ENCODE measurements at places on chromosomes 3 and 15. TPM values are rescaled to one million over a fixed set of nuclear protein-coding genes. Genes with fewer than 3 reads are reported as not detected.

The IFRD2 gene
- 47.1 TPM for total RNA-seq

The DENND6A gene
- total RNA-seq = 22.7 TPM

The KCNMB2 gene
- total RNA-seq = not detected

The IL5RA gene
- not detected for total RNA-seq

The KBTBD13 gene
- total RNA-seq = not detected

The FETUB gene
- not detected for total RNA-seq

The MYH15 gene
- total RNA-seq = 0.18 TPM

The ZMAT3 gene
- 29.0 TPM for total RNA-seq

The MGA gene
- 11.6 TPM for total RNA-seq

The ATP13A5 gene
- total RNA-seq = not detected

The APBA2 gene
- 11.0 TPM for total RNA-seq

The PTH1R gene
- total RNA-seq = 13.5 TPM

The HRG gene
- not detected for total RNA-seq

The SUSD5 gene
- 4.2 TPM for total RNA-seq

The ECE2 gene
- not detected for total RNA-seq

The GATM gene
- total RNA-seq = not detected

The TAGLN3 gene
- not detected for total RNA-seq

The UBE3A gene
- total RNA-seq = 33.6 TPM

The STAC gene
- 0.32 TPM for total RNA-seq

The TBL1XR1 gene
- 132 TPM for total RNA-seq

The AHSG gene
- total RNA-seq = not detected

The SAMMSON gene
- not detected for total RNA-seq

The TMEM266 gene
- total RNA-seq = not detected

The GPR27 gene
- total RNA-seq = not detected

The SIDT1 gene
- not detected for total RNA-seq

The SYNPR gene
- not detected for total RNA-seq

The PAQR5 gene
- total RNA-seq = 6.5 TPM

The IL20RB gene
- total RNA-seq = 0.97 TPM

The GOLGA6A gene
- not detected for total RNA-seq

The ANKDD1A gene
- total RNA-seq = 5.4 TPM

The MRPL3 gene
- total RNA-seq = 92.4 TPM

The CPNE9 gene
- not detected for total RNA-seq

The TUSC2 gene
- total RNA-seq = 23.3 TPM
